ENCODE measurements at places on chromosomes 7 and 10. TPM values are rescaled to one million over a fixed set of nuclear protein-coding genes. Genes with fewer than 3 reads are reported as not detected.

DNA sequence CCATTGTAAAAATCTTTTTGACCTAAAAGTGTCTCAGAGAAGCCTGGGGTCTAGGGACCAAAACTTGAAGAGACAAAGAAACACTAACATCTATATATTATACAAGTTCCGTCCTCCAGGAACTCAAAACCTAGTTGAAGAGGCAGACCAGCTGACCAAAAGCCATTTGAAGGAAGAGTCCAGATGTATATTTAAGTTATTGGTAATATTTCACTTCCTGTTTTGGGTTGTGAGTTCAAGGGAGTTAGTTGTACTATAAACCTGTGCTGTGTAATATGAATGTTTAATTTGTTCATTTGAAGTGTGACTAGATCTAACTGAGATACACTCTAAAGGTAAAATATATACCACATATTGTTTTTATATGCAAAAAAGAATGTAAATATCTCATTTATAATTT lies 45.0 kb downstream of the CDK1 start:
- DNase-seq, result no peak

GRCh38 chr7:34452363-34452762 lies 205.7 kb upstream of the NPSR1 start:
- no peak for DNase-seq

DNA sequence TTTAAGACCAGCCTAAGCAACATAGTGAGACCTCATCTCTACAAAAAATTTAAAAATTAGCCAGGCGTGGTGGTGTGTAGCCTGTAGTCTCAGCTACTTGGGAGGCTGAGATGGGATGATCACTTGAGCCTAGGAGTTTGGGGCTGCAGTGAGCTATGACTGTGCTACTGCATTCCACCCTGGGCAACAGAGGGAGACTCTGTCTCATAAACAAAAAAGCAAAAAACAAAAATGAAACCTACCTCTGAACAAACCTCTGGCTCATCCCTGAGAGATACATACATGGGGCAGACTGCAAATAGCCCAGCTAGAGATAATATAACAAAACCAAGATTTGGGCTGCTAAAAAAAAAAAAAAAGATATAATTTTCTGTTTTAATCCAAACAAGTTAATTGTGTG lies 19.5 kb downstream of the C10orf67 start:
- DNase-seq, result no peak

DNA sequence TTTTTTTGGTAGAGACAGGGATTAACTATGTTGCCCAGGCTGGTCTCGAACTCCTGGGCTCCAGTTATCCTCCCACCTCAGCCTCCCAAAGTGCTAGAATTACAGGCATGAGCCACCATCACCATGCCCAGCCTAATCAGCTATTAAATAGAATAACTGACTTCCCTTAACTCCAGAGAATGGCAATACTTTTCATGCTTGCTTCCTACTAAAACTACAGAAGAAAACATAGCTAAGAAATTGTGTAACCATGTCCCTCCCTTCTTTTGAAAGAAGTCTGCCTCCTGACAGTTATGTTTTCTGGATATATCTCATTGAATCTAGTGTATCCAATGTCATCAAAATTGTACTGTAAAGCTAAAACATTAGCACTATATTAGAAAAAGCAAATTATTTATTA lies 95.6 kb downstream of the KMT2C start:
- DNase-seq, result no peak

Gene CLRN3
- 8.1 TPM for polyA plus RNA-seq

- no peak for DNase-seq
These were observed 278.8 kb downstream of the CACNA2D1 start for GRCh38 chr7:82164813-82165212.

All from liver (tissue), 10 donors.